Stimulated activated CD8-positive, alpha-beta memory T cell treated with anti-CD3 and anti-CD28 coated beads, Interleukin-15, amount 100 ng/mL, for 48 hours (primary cell): ENCODE measurements at places on chromosomes 2 and 18.
A peak's percentile ranks its signal among the peaks of the same experiment; 100 is the strongest.

DNA sequence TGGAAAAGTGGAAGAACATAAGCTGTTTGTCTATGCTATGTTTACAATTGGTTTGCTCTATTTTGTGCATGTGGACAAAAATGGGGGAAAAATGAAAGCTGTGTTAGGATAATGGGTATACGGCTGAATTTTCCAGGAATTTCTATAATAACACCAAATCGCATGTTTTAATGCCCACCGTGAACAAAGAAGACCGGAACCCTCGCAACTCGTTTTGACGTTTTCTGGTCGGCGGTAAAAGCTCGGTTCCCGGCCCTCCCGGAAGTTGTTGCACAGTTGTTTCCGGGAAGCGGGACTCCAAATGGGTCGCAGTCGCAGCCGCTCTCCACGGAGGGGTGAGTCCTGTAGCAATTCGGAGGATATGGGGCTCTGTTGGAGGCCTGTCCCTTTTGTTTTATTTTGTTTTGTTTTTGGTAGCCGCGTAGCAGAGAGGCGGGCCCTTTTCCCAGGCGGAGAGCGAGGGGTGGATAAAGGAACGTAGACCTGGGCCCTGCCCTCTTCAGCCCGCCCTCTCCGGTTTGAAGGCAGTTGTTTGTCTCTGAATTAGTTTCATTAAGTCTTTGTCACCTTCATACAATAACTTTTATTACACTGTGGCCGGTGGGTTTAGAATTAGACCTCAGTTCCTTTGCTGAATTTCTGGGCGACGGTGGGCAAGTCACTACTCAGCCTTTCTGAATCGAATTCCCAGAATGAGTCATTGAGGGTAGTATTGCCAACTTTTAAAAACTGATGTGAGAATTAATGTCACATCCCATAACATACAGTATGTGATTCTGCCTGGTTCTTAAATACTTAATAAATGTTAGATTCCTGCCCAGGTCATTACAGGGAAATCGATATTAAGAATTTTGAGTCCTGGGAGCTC is at the start of gene SNRNP27:
SNRNP27 (plus strand) TSS at position 273 of the 868 bp plus-strand sequence; CDS start at position 302, 29 bp downstream.
- DNase-seq, result peak; percentile 67

- no peak for DNase-seq
Observed at GRCh38 chr2:45276914-45277313, 267.7 kb upstream of the SIX2 start.

DNA sequence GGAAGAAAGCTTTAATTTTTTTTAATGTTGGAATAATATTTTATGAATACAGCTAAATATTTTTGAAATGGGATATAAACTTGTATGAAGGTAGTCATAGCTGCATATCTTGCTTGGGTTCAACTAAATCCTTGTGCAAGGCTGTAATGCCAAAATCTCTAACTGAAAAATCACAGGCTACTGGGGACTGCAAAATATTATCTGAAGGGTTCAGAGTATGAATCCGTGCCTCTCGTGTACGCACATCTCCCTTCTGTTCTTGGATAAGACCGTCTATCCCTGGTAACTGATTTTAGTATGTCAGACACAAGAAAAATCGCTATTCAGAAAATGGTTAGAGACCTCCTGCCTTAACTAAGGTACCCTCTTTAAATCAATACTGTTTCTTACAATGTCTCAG is 71.8 kb downstream of the ACVR1 start:
- DNase-seq, result no peak

DNA sequence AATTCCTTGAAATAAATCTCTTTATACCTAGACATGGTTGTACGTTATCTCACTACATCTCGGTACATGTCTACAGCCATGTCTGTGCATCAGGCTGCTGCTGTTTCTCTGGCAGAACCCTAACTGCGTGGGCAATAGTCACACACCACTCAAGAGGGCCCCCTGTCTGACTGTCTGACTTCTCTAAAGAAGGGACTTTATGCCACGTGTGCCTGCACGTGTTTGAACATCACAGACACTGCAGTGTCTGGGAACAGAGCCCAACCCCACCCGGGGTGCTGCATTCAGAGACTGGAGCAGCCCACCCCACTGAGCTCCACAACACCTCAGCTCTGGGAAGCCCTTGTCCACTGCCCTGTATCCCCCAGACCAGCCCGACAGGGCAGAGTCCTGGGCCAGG is 55.0 kb downstream of the KIF1A start:
- no peak for DNase-seq

- DNase-seq, result no peak
Observed at GRCh38 chr2:26067980-26068507, 34.2 kb downstream of the RAB10 start.

DNA sequence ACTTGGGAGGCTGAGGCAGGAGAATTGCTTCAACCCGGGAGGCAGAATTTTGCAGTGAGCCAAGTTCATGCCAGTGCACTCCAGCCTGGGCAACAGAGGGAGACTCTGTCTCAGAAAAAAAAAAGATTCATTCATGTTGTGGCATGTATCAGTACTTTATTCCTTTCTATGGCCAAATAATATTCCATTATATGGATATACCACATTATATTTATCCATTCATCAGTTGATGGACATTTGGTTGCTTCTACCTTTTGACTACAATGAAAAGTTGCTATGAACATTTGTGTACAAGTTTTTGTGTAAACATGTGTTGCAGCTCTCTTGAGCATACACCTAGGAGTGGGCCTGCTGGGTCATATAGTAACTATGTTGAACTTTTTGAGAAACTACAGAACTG is 9.2 kb upstream of the MAT2A start:
- no peak for DNase-seq

GRCh38 chr2:152405206-152406118 is 70.5 kb downstream of the FMNL2 start:
- DNase-seq, result no peak

DNA sequence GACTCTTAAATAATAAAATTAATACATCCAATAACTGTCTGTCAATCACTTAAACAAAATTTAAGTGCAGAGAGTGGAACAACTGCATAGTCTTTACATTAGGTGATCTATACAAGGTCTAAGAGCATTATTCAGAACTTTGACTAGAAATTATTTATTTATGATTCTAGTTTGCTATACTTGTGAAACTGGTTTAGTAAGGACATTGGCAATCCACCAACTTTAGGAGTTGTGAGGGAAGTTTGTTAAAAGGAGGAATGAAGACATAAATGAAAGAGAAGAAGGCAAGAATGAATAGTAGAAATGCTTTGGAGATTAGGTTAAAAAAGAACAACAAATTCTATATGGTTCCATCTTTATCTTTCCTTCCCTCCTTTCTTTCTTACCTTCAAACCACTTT is 217.5 kb downstream of the GPD2 start:
- no peak for DNase-seq
